ENCODE measurements at places on chromosomes 11 and 22.

DNA sequence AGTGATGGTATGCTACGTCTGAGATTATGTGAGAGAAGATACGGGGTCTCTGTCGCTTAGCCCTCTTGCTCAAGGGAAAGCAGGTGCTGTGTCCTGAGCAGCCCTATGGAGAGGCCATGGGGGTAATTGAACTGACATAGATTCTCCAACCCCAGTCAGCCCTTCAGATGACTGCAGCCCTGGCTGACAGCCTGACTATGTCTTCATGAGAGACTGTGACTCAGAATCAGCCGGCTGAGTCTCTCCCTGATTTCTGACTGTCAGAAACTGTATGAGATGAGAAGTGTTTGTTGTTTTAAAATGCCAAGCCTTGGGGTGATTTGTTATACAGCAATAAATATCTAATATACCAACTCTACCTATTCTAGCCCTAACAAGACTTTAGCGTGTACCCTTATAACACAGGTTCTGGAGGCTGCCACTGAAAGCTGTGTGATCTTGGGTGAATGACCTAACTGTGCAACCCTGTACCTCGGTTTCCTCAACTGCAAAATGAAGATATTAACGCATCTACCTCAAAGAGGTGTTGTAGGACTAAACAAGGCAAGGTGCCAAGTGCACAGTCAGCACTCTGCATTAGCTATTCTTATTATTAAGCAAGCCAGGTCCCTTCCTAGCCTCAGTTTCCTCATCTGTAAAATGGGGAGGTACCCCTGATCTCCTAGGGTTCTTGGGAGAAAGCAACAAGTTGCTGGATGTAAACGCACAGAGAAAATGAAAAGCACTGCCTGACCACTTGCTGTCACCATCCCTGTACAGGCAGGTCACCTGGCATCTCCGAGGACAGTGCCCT, 24.9 kb downstream of the SLC43A1 start:
- no peak for DNase-seq

DNA sequence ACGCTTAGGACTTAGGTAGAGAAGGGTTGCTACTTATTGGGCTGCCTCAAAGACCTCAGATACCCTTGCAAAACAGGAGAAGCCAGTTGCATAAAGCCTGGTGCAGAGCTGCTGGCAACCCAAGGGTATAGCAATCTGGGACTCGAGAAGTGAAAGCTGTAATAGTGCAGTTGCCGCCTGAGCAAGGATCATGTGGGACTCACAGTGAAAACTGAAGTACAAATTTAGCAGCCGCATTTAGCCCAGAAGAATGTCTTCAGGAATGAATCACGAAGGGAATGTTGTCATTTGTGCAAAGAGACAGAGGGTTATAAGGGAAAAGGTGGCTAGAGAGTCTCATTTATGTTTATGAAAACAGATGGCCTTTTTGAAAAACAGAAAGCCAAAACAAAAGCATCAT, 267.2 kb downstream of the TENM4 start:
- DNase-seq, result no peak

- no peak for DNase-seq
These were observed 31.0 kb downstream of the CECR2 start for GRCh38 chr22:17400305-17400704.

GRCh38 chr11:83722392-83723119, 436.4 kb upstream of the CCDC90B start:
- no peak for DNase-seq

DNA sequence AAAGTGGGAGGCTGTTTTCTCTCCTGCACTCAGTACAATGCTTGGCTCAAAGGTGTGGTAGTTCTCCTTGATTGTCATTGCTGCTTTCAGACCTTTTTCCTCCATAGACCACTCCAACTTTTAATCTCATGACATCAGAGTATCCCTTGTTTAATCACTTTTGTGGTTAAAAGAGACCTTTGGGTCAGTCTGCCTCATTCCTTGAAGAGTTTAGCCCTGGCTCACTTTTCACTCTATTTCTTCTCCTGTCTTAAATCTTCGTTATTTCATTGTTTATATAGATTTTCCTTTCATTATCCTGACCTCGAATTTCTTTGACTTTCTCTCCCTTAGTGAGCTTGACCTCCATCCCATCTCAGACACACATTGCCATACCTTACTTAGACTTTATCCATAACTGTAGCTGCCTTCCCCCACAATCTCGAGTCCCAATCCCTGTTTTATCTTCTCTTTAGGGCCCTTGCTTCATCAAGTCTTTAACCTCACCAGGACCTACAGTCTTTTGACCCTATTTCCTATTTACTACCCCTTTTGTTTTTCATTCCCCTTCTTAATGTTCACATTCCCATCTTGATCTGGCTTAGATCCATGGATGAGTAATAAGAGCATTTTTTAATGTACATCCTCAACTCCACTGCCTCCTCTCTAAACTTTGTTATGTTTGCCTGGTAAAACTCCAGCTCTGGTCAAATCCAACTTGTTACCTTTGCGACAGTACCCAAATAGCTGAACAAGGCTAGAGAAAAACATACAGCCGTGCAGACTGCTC, 9.5 kb downstream of the ATXN10 start:
- no peak for DNase-seq

DNA sequence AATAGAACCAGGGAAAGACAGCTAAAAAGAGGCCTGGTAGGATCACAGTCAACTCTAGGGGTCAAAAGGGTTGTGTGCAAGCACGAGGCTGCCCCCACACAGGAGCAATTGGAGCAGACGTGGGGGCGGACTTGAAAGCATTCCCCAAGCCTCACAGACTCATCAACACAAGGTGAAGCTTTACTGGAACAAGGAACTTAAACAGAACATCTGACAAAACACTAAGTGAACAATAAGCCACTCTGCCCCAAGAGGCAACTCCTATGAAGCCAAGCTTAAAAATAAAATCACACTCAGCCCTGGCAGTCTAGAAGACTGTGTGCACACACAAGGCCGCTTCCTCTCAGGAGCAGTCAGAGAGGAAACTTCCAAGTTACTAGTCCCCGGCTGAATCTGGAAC, 32.2 kb upstream of the TEAD1 start:
- no peak for DNase-seq

- no peak for DNase-seq
These were observed 84.8 kb downstream of the RTL6 start for GRCh38 chr22:44413211-44413610.

GRCh38 chr11:128326791-128327190, 260.6 kb downstream of the ETS1 start:
- DNase-seq, result no peak
